Upper lobe of right lung (tissue), 1 donor: ENCODE measurements at places on chromosomes 13 and 19.

GRCh38 chr19:29079356-29080032 lies 133.5 kb downstream of the UQCRFS1 start:
- no peak for DNase-seq
- H3K4me3 ChIP-seq: no peak overlapping the region
- no peak overlapping the region for H3K27ac ChIP-seq
- no peaks in the 10 kb centered on the region for H3K4me1 ChIP-seq
- H3K36me3 ChIP-seq: no peaks in the 10 kb centered on the region
- no peaks in the 10 kb centered on the region for H3K27me3 ChIP-seq

DNA sequence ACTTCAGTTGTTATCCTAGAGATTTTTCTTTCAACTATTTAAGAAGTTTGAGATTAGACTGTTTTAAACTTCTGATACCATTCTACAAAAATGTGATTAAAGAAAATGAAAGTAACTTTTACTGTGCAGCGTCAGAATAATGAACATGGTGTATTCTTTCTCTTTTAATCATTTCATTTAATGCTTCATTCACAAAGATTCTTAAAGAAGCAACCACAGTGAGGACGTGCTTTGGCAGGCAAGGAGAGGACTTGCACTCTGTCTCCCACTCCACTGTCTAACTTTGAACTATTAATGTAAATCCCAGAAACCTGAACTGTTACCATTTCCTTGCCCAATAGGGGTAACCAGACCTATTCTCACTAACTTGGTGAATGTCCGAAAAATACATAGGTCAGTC lies 137.0 kb downstream of the KCNRG start:
- no peaks in the 10 kb centered on the region for H3K27me3 ChIP-seq
- no peak overlapping the region for H3K27ac ChIP-seq
- H3K36me3 ChIP-seq: no peaks in the 10 kb centered on the region
- H3K4me1 ChIP-seq: no peaks in the 10 kb centered on the region
- peak overlapping the region; percentile 34 for H3K4me3 ChIP-seq

DNA sequence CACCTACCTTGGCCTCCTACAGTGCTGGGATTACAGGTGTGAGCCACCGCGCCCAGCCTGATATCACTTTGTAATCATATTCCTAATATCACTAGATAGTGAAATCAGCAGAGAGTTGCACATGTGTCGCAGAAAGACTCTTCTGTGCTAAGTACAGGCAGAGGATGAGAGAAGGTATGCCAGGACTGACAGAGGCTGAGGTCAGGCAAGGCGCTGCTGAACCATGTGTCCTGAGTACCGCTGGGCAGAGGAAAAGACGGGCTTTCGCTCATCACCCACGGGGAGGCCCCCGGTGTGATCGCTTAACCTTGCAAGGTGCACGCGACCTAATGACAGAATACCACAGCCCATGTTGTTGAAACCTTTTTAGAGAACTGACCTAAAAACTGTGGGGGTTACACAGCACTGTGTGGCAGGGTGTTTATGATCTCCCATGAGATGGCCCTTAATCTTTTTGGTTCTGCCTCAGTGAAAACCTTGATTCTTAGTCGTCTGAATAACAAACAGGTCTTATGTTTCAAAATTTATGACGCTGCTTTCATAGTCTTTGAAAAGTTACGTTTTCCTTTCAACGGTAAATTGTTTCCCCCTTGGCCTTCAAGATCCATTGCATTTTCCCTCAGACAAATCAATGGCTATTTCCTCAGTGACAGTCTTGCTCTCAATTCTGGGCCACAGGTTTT lies 12.2 kb downstream of the GJA3 start:
- peaks cover 47% of the 10 kb centered on the region for H3K27me3 ChIP-seq
- no peak for DNase-seq
- no peak overlapping the region for H3K4me3 ChIP-seq
- no peaks in the 10 kb centered on the region for H3K36me3 ChIP-seq
- no peaks in the 10 kb centered on the region for H3K4me1 ChIP-seq

DNA sequence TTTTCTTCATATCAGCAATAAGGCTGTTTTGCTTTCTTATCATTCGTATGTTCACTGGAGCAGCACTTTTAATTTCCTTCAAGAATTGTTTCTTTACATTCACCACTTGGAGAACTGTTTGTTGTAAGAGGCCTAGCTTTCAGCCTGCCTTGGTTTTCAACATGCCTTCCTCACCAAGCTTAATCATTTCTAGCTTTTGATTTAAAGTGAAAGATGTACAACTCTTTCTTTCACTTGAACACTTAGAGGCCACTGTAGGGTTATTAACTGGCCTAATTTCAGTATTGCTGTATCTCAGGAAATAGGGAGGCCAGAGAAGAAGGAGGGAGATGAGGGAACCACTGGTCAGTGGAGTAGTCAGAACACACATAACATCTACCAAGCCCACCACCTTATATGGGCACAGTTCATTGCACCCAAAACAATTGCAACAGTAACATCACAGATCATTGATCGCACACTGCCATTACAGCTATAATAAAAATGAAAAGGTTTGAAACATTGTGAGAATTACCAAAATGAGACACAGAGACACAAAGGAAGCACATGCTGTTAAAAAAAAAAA lies 181.4 kb upstream of the TUBA3C start:
- no peak overlapping the region for H3K27ac ChIP-seq
- H3K27me3 ChIP-seq: no peaks in the 10 kb centered on the region
- H3K36me3 ChIP-seq: no peaks in the 10 kb centered on the region

DNA sequence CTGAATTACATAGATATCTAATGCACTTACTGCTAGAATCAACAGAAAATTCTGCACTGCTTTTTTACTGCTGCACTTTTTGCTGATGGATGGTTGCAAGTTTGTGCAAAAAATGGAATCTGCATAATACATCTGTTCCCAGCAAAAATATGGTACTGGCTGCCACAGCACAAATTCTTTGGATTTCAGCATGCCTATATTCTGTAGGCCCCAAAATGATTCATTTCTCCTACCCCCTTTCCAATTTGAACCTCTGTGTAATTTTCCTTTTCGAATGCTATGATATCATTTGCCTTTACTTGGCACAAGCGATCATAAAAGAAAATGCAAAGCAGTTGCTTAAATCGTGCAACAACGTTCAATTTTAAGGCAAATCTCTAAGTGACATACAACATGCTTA lies 524.2 kb upstream of the NBEA start:
- no peaks in the 10 kb centered on the region for H3K4me1 ChIP-seq
- no peak overlapping the region for H3K4me3 ChIP-seq
- no peaks in the 10 kb centered on the region for H3K27me3 ChIP-seq
- DNase-seq: no peak
- H3K27ac ChIP-seq: no peak overlapping the region
